ENCODE measurements at places on chromosomes 6 and 20. TPM values are rescaled to one million over a fixed set of nuclear protein-coding genes. Genes with fewer than 3 reads are reported as not detected.

GRCh38 chr20:14989535-14990290 lies 652.3 kb upstream of the FLRT3 start:
- no peak for DNase-seq

The SLCO4A1 gene
- total RNA-seq, result 30.7 TPM

The PLN gene
- total RNA-seq, result not detected

The BPIFB2 gene
- not detected for total RNA-seq

DNA sequence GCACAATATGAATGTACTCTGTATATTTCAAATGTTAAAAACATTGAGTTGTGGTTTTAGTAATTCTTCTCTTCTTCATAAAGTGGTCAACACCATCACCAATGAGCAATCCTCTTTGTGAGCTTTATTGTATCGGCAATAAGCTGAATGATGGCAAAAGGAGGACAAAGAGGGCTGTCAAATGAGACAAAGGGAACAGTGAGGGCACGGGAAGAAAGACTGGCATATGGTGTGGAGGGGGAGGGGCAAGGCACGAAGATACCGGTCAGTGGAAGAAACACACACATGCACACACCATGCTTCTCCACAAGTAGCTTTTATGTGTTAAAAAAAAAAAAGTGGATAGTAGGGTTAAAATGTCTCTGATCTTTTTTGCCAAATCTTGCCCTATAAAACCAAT lies 506.8 kb upstream of the CITED2 start:
- DNase-seq, result no peak

DNA sequence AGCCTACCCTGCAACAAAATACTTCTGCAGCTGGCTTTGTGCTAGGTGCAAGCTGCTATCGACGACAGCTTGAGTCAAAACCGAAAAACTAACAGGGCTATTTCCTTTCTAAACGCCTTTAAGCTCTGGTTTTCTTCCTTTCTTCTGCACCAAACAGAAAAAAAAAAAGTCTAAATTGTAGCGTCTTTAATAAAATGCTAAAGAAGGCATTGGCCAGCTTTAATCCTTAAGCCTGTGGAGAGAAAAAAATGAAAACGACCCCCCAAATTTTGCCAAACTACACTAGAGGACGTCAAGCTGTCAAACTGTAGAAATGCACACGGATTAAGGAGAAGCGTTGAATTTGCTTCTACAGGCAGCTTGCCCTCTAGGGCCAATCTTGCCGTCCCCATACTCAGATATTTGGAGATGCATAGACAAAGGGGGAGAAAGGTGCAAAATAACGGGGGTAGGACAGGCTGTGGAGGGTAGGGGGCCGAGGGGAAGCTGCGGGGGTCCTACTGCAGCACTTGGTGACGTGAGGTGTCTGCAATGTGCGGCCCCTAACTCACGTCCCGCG lies 1.4 kb upstream of the NRN1 start:
- DNase-seq, result no peak

The AIF1 gene
- total RNA-seq, result not detected

DNA sequence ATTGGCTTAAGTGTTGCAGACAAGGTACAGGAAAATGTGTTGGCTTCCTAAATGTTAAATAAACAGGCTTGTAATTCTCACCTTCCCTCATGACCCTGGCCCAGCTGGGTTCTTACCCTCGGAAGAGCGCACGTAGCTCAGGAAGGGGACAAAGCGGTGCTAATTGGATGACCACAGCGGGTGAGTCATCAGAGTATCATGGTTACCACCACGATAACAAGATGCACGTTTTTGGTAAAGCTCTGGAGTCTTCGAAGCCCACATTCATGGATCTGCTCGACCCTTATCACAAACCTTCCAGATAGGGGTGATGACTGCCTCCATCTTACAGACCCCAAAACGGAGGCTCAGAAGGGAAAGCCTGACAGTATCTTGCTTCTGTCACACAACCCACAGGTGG lies 32.8 kb downstream of the APCDD1L start:
- DNase-seq, result peak; percentile 3

GRCh38 chr20:15205028-15205427 lies 867.6 kb upstream of the FLRT3 start:
- no peak for DNase-seq

DNA sequence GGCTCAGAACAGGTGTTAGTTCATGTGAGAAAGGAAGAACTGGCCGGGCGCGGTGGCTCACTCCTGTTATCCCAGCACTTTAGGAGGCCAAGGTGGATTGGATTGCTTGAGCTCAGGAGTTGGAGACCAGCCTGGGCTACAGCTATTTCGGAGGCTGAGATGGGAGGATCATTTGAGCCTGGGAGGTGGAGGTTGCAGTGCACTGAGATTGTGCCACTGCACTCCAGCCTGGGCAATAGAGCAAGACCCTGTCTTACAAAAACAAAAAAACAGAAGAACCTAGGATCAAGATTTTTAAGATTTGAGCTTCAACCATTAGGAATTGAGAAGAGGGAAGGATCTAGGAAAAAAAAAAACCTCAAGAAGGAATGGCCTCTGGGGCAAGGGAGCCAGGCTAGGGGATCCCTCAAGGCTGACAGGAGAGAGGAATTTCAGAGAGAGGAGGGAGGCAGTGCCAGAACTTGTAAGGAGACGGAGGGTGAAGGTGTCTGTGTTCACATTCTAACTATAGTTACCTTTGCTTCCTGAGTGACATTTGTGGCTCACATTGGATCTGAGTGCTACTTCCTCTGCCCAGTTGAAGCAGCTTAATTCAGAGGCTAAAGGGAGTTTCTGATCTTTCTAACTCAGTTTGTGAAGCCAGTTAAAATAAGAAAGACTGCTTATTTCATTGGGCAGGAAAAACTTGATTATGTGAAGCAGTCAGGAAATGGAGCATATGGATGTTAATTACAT lies 26.1 kb downstream of the CHMP4B start:
- DNase-seq, result no peak

DNA sequence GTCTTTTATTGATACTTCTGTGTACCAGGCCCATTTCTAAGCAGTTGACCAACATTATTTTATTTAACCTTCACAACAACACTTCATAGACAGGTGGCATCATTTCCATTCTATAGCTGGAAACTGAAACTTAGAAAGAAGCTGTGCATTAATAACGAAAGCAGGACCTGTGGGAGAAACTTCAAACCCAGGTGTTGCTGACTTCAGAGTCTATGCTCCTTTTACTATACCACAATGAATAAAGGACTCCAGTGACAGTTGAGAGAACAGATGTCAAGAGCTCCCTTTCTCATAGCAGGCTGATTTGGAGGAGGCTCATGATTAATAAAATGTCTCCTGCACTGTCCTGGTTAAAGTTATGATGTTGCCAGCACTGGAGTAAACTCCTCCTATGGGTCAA lies 56.6 kb upstream of the POU3F2 start:
- no peak for DNase-seq

DNA sequence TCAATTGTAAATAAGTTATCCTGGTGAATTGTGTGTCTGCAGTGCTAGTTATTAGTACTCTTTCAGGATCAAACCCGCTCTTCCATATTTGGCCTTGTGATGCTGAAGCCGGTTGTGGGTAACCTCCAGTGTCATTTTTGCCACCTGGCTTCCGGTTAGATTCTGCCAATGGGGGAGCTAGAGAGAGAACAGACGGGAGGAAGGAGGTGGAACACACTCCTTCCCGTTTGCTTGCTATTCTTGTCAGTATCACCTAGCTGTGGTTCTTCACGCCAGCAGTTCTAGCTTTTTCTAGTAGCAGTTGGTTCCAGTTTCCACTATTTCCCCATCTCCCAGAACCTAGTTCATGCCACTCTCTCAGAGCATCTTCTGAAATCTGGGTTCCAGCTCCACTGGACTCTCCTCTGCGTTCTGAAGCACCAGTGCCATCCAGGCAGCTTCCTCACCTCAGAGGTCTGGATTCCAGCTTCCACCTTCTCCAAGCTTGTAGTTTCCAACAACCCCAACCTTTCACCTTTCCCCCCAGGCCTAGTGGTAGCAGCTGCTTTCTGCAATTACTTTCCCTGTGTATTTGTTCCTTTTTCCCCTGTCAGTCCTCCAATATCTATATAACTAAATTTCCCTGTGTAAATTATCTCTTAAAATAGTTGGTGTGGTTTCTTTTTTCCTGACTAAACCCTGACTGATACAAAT lies 46.9 kb upstream of the LOC128125822 start:
- DNase-seq, result no peak

- DNase-seq, result no peak
These were observed 9.4 kb upstream of the CDH22 start for GRCh38 chr20:46317685-46318177.

The BMP6 gene
- total RNA-seq, result 0.69 TPM

DNA sequence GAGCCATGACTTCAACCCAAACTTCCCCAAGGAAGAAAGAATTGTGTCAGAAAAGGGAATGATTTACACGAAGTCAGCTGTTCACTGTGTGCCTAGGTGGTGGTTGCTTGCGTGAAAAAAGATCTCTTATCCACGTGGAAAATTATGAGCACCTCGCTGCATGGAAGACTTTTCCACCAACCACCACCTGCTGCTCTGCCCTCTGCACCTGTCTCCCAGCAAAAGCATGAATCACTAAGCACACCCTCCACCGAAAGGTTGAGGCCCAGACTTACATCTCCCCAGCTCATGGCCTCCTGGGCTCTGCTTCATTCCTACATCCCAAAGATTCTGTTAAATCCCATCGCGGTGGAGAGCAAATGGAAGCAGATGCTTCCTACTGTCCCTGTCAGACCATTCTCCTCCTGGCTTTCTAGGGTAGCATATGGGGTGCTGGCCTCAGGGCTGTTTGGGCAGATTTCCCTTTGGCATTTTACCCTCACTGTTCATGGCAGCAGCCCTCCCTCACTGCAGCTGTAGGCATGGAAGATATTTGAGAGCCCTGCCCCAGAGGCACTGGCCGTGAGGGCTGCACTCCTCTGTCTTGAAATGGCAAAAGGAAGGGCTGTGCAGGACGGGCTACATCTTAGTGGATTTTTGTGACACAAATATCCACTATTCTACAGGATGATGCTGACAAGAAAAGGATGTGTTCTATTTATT lies 37.6 kb upstream of the CST5 start:
- DNase-seq, result no peak

DNA sequence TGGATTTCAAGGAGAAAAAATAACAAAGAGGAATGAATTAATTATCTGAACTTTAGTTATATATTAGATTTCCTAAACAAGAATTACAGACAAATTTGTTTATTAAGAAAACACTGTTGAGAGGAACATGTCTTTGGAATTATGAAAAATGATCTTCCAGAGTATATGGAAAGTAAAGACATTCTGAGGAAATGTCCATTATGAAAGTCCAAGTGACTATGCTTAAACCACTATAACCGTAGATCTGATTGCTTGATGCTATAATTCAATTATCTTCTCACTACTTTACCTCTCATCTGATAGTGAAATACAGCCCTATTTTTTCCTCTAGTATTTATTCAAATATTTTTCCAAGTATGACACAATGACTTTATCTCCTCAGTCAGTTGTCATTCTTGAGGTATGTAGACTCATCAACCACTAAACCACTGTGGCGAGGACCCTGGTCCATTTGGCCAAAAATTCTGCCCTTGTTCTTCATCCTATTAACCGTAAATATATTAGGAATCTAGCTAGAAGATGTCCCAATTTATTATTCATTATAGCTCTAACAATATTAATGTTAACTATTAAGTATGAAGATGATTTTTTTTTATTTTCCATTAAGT lies 37.3 kb upstream of the AHI1 start:
- peak; percentile 17 for DNase-seq

DNA sequence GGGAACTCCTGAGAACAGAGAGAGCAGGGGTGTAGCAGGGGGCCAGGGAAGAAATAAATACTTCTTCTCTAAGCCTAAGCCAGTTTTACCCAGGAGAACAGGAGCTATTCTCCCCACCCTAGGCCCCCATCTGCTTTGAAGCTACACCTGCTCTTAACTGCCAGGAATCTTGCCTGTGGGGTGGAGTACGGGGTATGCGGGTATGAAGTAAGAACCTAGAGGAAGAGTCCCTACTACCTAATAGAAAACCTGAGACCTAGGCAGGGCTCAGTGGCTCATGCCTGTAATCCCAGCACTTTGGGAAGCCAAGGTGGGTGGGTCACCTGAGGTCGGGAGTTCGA lies 1.5 kb downstream of the SLC29A1 start:
- DNase-seq, result no peak

The CSE1L gene
- total RNA-seq, result 96.4 TPM

The RAB44 gene
- total RNA-seq, result not detected

DNA sequence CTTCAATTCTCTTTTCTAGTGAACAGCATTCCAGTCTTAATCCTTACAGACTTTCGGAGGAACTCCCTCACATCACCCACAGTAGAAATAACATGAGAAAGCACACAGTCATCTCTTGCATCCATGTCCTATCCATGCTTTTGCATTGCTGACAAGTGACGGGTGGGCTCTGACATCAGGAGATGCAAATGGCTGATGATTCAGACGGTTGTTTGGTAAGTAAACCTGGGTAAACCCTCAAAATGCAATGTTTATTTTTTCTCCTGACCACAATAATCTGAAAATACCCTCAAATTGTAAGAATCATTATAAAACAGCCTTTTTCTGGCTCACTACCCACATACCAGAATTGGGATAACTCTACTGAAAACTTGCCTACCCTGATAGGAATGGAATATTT lies 792.0 kb downstream of the MAFB start:
- DNase-seq, result no peak

- peak; percentile 29 for DNase-seq
These were observed 187.1 kb downstream of the MYLK4 start for GRCh38 chr6:2563635-2564034.

DNA sequence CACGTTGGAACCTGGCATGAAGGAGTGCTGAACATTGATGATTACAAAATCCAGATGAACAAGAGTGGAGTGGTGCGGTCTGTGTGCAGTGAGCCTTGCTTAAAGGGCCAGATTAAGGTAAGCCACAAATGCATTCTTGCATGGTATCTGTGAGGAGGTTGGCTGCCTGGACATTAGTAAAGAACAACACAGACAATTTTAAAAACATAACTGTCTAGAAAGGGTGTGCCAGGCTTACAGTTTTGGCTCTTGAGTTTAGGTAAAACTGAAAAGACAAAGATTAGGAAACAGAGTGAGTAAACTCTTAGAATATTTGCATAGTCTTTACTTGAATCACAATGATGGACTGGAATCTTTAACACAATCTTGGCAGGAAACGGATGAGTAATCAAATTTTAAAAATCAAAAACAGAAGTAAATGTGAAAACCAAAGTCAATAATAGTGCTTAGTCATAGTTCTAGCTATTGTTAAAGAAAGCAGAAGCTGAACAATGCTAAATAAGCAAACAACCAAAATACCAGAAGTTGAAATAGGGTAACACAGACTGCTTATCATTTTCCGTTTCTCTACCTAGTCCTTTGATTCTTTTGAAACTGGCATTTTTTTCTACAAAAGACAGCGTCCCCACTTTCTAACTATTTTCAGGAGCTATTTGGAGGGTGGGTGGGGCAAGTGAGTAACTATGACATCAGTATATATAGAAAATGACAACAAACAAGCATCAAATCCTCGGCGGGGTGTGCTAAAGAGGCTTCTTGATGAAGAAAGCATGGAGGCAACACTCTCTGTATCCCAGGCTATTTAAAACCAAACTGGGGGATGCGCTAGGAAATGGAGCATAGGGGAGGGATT lies 185.8 kb upstream of the RAB32 start:
- DNase-seq, result peak; percentile 87

The GRM1 gene
- not detected for total RNA-seq

The PPP1R3D gene
- total RNA-seq, result 7.8 TPM

GRCh38 chr20:36145877-36146707 lies 8.4 kb upstream of the EPB41L1 start:
- DNase-seq, result peak; percentile 62

The CPNE5 gene
- total RNA-seq, result 0.17 TPM

GRCh38 chr6:10259671-10260070 lies 155.2 kb downstream of the TFAP2A start:
- DNase-seq, result no peak

- DNase-seq, result no peak
These were observed 111.2 kb upstream of the SUPT3H start for GRCh38 chr6:45488889-45489288.
